ENCODE measurements at places on chromosomes 1 and 21.

- DNase-seq = no peak
Measured at GRCh38 chr1:85142753-85143152, 58.1 kb downstream of the SYDE2 start.

- DNase-seq = no peak
Measured at GRCh38 chr21:36671836-36672235, 27.1 kb upstream of the SIM2 start.

DNA sequence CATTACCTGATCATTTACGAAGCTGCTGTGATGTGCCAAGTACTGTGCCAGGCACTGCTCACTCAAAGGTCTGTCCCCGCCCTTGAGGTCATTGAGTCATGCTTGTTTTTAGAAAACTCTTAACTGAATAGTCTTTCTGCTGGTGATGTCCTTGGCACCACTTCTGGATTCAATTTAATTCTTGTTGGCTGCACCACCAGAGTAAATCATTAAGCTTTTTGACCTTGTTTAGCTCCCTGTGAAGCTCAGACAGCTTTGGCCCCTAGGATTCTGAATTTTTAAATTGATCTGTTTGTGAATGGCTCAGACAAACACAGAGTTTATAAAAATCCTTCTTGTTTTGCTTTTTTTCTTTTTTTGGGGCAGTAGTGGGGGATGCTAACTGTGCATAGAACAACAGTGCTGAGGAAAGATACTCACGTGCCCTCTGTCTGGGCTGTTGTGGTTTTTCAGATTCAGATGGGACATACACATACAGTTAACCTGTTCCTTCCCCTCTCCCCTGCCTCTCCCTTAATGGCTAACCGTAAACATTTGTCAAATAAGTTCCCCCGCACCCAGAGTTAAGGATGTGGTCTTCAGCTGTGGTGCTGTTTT lies 67.6 kb downstream of the MTR start:
- no peak for DNase-seq

DNA sequence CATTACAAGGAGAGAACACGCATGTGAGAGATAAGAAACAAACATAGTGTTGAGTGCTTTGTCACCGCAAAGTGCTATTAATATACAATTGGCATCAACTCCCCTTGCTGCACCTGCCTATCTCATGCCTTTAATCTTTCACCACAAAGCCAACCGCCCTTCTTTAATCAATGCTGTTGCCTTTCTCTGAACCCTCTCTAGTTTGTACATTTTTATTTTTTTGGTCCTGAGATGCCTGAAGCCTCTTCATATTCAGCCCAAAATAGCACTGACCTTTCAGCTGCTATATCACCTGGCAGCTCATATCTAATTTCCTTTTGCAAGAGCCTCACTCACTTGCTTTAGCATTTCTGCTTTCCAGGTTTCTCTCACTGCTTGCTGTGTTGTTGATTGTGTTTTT lies 504.7 kb downstream of the NUF2 start:
- no peak for DNase-seq

- DNase-seq = no peak
Measured at GRCh38 chr1:167893798-167894197, 20.1 kb downstream of the ADCY10 start.

- DNase-seq = no peak
Measured at GRCh38 chr1:5683446-5683845, 308.8 kb downstream of the NPHP4 start.

GRCh38 chr1:244022311-244022710 lies 28.8 kb upstream of the ZBTB18 start:
- no peak for DNase-seq

GRCh38 chr1:233389893-233390292 lies 62.4 kb downstream of the MAP3K21 start:
- DNase-seq = no peak

GRCh38 chr1:159751031-159751430 lies 29.7 kb upstream of the DUSP23 start:
- no peak for DNase-seq

GRCh38 chr1:94260635-94261387 lies 23.4 kb upstream of the ARHGAP29 start:
- DNase-seq = no peak

DNA sequence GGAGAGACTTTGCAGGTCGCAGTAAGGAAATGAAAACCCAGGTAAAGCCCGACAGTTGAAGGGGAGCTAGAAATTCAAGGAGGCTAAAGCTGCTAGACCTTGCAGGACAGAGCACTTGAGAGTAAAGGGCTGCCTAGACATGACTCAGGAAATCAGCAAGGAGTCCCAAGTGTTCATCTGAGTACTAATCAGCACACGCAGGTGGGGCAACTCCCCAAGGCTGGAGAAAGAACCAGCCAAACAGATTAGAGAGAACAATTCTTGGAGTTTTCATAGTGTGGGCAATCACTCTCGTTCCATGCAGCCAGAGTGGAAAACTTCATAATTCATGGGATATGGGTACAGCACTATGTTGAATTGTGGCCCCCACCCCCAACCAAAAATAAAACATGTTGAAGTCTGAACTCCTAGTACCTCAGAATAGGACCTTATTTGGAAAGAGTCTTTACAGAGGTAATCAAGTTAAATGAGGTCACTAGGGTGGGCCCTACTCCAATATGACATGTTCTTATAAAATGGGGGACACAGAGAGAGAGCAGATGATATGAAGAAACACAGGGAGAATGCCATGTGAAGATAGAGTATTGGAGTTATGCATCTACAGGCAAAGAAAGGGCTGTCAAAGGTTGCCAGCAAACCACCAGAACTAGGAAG lies 28.0 kb downstream of the SYDE2 start:
- DNase-seq = no peak

- peak; percentile 78 for DNase-seq
Measured at GRCh38 chr1:23743287-23744152, at the start of gene ELOA. TSS of gene ELOA (plus strand) at chr1:23743471. CDS start at chr1:23743504, 33 bp downstream.

GRCh38 chr1:22141554-22142314 lies 1.2 kb downstream of the WNT4 start:
- no peak for DNase-seq

GRCh38 chr1:35672116-35672515 lies 30.8 kb upstream of the PSMB2 start:
- DNase-seq = no peak

DNA sequence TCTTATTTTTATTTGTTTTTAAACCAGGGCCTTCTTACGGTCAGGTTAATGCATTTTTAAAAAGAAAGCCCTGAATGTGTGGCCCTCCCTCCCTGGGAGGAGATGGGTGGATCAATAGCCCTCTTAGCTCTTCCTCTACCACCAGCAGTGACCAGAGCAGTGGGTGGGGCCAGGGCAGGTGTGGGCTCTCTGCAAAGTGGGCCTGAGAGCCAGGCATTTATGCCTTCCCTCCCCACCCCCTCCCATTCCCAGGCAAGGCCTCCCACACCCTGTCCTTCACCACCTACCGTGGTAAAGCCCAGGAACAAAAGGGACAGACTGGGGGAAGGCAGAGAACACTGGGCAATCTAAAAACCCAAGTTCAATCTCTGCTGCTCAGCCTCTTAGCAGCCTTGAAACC lies 63.9 kb downstream of the SSBP3 start:
- no peak for DNase-seq

DNA sequence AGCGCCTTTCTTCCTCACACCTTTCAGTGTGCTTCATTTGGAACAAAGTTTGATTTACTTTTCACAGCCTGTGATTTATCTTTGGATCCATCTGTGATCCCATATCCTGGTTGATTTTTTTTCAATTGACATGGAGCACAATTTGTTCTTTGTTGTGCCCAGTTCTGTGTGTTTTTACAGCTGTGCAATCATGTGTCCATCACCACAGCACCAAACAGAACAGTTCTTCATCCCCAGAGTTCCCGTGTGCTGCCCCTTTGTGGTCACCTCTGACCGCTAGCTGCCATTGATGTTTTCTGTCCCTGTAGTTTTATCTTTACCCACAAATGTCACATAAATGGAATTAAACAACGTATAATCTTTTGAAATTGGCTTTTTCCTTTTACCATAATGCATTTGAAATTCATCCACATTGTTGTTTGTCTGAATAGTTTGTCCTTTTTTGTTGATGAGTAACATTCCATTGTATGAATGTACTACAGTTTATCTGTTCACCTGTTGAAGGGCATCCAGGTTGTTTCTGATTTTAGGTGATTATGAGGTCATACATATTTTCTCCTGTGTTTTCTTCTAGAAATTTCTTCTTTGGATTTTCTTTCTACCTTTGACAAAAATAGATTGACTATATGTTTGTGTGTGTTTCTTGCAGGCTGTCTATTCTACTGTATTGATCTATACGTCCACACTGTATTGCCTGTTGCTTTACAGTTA lies 17.4 kb downstream of the MIGA1 start:
- DNase-seq = no peak

DNA sequence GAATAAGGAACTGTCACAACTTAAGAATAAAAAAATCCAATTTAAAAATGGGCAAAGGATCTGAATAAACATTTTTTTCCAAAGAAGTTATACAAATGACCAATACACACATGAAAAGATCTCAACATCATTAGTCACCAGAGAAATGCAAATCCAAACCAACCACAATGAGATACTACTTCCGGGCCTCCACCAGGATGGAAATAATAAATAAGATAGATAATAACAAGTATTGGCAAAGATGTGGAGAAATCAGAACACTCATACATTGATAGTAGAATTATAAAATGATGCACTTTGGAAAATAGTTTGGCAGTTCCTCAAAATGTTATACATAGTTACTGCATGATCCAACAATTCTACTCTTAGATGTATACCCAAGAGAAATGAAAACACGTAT lies 18.7 kb downstream of the ZSWIM5 start:
- DNase-seq = no peak

DNA sequence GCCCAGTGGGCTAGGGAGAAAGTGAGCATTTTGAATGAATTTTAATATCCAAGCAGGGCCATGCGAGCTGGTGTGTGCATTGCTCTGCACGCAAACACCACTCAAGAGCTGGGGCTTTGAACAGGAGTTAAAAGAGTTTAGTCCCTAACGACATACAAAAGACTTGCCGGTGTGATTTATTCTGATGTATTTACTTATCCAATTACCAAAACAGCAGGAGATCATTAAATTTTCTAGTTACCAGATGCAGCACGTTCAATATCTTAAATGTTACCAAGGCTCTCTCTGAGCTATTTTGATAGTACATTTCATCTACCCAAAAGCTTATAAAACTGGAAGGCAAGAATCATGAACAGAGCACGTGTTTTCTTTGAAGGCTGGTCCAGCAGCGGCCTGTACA lies 30.0 kb upstream of the DMRTA2 start:
- DNase-seq = no peak

GRCh38 chr1:201376464-201377374 lies 761 bp downstream of the TNNT2 start:
- DNase-seq = no peak

GRCh38 chr1:53265581-53265980 lies 27.3 kb upstream of the MAGOH start:
- DNase-seq = no peak

- DNase-seq = no peak
Measured at GRCh38 chr1:93776728-93777127, 95.1 kb upstream of the BCAR3 start.
